ENCODE measurements at places on chromosomes 5 and 9. TPM values are rescaled to one million over a fixed set of nuclear protein-coding genes. Genes with fewer than 3 reads are reported as not detected.

Gene PCDH1
- total RNA-seq: 3.0 TPM

GRCh38 chr9:91240596-91241165 lies 121.0 kb downstream of the AUH start:
- DNase-seq: no peak

DNA sequence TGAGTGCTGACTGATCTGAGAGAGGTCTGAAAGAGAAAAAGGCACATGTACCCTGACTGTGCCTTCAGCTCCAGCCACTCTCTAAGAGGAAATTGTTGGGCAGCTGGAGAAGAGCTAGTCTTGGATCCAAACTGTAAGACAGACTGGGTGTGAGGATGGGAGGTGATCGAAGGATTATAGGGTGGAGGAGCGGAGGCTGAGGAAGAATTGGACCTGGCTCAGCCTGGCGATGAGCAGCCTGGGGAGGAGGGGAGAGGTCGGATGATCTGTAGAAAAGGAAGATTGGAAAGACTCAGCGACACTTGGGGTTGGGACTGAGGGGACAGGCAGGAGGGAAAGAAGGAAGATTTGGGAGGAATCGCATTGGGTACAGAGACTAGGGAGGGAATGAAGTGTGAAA lies 98.6 kb upstream of the SLC25A48 start:
- DNase-seq: no peak

GRCh38 chr5:61578858-61579503 lies 246.9 kb downstream of the ZSWIM6 start:
- DNase-seq: no peak

Measured in T-cell (primary cell).